GM12878 (cell line): ENCODE measurements at places on chromosomes 7 and 10.

DNA sequence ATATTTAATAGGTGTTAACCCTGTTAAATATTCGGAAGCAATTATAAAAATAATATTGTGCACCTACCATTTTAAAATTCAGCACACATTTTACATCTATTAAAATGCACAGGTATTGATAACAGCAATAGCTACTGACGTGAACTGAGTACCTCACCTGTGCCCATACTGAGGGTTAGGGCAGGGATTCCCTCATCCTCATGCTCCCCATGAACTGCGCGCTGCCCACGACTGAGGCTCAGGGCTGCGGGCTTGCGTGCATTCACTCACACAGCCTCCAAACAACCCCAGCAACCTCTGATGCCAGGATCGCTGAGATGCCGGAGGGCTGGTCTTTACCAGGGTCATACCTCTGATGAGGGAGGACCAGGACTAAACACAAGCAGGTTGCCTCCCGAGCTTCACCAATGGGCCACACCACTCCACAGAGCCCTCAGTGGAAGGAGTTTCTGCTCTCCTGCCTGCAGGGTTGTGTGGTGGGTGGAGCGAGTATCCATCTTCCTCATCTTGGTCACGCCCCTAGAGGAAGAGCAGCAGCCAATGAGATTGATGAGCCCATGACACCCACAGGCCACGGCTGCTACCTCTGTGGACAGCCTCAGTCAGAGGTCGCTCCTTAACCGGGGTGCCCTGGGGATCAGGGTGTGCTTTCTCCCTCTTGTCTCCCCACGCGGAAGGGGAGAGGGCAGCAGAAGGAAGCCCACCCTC is 478.3 kb downstream of the TNS3 start:
- no peak for DNase-seq

DNA sequence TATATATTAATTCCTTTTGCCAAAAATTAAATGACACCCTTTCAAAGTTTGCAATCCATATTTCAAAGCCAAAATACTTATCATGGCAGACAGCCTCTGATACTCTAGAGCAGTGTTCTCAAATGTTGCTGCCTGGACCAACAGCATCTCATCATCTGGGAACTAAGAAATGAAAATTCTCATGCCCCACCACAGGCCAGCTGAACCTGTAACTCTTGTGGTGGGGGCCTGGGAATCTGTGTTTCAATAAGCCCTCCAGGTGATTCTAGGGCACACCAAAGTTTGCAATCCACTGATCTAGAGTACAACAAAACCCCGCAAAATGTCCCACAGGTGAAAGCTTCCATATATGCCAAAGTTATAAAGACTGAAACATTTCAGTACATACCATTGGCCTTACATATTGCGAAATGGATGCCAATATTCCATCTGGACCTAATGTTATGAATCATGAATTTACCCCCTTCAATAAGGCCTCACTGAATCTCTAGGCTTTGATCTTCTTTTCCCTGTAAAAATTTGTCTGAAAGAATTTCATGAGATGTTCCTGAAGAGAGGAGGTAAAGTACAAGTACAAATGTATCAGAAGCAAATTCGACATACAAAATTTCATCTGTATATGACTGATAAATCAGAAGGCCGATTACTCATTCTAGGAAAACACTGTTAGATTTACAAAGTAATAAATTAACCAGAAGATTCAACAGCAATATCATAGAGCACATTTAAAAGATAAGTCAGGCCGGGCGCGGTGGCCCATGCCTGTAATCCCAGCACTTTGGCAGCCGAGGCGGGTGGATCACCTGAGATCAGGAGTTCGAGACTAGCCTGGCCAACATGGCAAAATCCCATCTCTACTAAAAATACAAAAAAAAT is 25.3 kb upstream of the EPC1 start:
- DNase-seq = no peak

- no peak for DNase-seq
Measured at GRCh38 chr7:121182902-121183301, 145.9 kb upstream of the WNT16 start.

DNA sequence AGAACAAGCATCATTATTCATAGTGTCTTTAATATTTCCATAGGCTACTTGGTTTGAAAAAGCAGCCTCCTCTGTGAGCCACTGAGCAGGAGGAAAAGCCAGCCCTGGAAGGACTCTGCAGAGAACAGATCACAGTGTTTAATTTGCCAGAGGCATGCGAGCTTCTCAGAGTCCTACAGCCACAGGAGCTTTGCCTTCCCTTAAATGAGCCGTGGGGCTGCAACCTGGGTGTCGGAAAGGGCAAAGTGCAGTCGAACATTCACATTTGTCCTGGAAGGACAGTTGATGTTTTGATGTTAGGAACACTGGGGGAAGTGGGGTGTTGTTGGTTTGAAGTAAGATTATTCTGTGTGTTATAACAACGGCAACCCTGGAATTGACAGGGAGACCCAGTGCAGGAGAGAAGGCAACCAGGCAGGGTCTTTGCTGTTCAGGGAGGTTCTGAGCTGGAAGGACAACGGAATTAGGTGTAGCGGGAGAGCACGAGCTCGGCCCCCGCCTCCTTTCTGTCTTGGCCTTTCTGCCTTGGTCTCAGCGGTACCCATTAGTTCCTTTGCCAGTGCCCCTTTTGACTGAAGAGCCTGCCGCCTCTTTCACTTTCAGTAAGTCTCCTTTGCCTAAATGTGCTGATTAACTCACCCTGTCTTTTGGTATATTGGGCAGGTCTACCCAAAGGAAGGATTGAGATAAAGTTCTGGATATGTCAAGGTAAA is 192.3 kb upstream of the PITRM1 start:
- DNase-seq = no peak

- DNase-seq = no peak
Measured at GRCh38 chr10:17200001-17200911, 1.2 kb downstream of the TRDMT1 start.

DNA sequence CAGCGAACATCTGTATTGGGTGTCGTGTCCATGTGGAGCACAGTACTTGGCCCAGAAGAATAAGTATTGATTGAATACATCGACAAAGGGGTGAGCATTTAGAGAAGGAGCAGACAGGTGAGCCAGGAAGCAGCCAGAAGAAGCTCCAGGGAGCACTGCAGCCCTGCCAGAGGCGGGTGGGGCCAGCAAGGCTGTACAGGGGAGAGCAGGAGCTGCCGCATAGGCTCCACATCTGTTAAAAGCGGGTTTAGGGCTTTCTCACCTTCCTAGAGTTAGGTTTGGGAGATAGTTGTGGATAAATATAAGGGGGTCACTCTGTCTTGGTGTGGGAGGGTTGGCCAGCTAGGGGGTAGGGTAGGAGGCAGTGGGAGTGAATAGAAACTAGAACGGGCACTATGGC is 1.3 kb upstream of the CPA1 start:
- DNase-seq = no peak

DNA sequence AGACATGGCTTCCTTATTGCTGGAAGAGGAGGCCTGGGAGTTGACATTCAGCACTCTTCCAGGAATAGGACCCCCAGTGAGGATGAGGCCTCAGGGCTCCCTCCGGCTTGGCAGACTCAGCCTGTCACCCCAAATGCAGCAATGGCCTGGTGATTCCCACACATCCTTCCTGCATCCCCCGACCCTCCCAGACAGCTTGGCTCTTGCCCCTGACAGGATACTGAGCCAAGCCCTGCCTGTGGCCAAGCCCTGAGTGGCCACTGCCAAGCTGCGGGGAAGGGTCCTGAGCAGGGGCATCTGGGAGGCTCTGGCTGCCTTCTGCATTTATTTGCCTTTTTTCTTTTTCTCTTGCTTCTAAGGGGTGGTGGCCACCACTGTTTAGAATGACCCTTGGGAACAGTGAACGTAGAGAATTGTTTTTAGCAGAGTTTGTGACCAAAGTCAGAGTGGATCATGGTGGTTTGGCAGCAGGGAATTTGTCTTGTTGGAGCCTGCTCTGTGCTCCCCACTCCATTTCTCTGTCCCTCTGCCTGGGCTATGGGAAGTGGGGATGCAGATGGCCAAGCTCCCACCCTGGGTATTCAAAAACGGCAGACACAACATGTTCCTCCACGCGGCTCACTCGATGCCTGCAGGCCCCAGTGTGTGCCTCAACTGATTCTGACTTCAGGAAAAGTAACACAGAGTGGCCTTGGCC is 4.3 kb downstream of the PGAM2 start:
- no peak for DNase-seq

GRCh38 chr7:148153616-148154284 is 436.8 kb upstream of the C7orf33 start:
- DNase-seq = no peak

DNA sequence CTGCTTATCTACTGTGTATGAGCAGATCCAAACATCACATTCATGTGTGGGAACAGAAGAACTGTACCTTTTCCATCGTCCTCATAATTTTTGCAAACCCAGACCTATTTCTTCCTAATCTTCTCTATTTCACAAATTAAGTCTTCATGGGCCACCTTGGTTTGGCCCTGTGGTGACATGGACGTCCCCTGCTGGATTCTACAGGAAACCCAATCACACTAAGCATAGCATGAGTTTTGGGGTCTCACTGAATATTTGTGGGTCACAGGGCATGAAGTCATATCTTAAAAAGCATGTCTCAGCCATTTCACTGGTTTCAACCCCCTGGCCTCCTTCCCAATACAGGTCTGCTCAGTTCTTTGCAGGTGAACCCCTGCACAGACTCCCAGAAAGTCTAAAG is 35.8 kb upstream of the CDCA7L start:
- no peak for DNase-seq

GRCh38 chr7:117458977-117459583 is 20.7 kb upstream of the CFTR start:
- no peak for DNase-seq

DNA sequence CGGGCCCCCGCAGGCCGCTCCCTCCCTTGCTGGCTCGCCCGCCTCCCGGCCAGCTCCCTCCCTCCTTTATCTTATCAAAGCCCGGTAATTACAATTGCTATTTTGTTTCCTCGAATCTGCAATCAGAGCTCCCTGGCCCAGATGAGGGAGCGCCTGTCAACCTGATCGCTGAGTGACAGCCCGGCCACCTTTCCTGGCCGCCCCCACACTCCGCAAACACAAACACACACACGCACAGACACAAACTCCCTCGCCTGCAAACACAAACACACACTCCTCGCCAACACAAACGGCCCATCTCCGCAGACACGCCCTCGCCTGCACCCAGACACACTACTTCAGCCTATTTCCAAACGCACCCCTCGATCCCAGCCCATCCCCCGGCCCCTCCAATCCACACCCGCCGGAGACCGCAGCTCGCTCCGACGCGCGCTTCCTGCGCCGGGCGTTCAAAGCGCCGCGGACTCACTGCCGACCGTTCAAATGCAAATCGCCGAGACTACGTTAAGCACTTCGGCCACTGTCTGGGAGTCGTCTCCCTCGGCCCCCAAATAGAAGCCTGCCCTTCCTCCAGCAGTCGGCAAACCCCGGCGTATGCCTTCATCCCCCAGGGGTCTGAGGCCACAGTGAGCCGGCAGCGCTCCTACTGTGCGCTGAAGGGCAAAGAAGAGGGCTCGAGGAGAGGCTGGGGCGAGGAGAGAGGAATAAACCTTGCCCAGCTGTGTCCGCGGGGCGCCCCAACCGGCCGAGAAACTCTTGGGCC is 3.0 kb upstream of the FGF8 start:
- DNase-seq = no peak

- DNase-seq = peak; percentile 51
Measured at GRCh38 chr10:6086375-6087233, 2.2 kb upstream of the RBM17 start.

GRCh38 chr10:121236621-121237020 is 361.6 kb downstream of the FGFR2 start:
- no peak for DNase-seq

DNA sequence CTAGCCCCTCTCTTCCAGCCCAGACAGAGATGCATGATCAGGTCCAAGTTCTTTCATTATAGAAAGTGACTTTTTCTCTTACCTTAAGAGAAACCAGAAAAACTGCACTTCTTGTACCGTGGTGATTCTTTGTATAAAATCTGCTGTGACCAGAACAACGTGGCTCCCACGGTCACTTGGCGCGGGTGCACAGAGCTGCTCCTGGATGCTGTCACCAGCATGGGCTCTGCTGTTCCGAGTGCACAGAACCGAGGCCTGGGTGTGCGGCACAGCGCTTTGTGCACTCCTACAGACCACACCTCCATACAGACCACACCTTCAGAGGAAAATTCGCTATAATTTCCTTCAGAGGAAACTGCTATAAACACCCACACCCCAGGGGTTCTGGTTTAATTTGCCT is 26.0 kb downstream of the VIPR2 start:
- DNase-seq = no peak

DNA sequence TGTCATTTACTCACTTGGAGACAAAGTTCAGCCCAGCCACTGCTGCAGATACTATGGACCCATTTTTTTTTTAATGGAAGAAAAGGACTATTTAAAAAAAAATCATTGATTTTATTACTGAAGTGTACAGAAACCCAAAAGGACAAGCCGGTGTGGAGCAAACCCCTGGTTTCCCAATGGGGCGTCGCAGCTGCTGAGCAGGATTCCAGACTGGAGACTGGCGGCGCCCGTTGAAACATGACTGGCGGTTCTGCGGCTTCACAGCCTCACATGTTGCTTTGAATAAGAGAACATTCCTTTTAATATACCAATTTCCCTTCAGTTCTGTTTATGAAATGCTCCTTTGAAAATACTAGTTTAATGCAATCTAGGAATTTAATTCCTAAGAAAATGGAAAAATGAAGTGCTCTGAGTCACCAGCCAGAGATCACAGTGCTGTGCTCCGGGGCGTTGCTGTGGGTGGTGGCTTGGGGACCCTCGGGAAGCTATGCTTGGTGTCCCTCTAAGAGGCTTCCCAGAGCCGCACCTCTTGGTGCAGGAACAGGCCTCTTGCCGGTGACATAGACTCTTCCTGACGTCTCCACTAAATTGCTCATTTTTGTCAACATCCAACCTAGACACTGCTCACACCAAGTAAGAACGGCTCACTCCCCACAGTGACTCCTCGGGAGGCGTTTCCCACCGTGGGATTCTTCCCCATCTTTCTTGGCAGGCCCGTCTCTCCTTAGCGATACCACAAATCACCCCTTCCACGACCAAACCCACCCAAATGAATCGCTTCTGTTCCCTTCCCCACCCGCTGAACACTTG is 12.0 kb upstream of the VIPR2 start:
- no peak for DNase-seq

- no peak for DNase-seq
Measured at GRCh38 chr10:97034958-97035769, 150.6 kb downstream of the SLIT1 start.

- DNase-seq = no peak
Measured at GRCh38 chr10:103814626-103815370, 40.6 kb downstream of the SH3PXD2A start.

DNA sequence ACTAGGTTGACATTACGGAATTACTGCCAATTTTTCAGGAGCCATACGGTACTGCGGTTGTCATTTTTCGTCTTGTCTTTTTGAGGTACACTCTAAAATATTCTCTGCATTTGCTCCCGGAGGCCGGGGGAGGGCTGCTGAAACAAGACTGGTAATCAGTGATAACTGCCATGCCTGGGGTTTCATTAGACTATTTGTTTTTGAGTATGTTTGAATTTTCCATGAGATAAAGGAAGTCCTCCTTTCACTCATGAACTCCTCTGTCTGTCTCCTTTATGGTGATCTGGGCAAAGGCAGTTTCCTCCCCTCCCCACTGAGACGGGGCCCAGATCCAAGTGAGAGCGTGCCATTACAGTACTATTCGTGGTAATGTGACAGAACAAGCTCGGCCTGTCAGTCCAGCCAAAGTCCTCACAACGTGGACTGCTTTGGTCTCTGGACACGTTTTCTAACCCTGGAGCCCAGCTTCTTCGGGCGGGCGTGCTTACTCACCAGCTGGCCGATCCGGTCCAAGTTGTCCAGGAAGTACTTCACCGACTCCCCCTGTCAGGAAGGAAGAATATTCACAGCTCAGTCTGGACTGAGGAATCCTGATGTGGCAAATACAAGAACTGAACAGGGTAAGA is 45.1 kb downstream of the AMZ1 start:
- no peak for DNase-seq

GRCh38 chr7:920351-921070 is 34.0 kb downstream of the ADAP1 start:
- DNase-seq = no peak
